ENCODE measurements at places on chromosomes 7 and 10.

DNA sequence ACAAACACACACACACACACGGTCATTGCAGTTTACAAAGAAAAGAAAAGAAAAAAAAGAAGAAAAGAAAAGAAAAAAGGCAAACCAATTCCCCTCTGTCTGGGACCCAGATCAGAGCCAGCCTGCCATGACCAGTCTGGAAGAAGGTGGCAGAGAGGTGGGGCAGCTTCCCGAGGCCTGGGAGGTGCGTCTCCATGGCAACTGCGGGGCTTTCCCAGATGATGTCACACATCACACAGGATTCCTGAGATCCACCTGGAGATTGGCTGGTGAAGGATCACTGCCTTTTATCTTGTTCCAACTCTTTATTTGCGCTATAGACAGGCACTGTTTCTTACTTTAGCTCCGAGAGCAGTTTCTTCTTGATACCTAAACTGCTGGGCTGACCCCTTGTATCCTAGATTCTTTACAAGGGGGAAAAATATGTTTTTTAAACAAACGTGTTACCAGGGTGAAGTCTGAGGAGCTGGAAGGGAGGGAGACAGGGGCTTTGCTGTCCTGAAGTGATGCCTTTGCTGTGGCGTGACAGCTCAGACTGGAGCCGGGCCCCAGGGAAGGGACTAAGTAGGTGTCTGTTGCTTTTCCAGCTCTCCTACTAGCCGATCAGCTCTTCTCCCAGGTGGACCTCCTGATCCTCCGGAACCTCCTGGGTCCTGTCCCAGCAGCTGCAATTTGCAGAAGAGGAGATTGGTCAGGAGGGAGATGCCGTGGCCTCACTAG, 298.5 kb downstream of the KLF6 start:
- no peak for DNase-seq

- DNase-seq, result no peak
Measured at GRCh38 chr7:127877951-127878350, 153.3 kb downstream of the LRRC4 start.

GRCh38 chr10:76721891-76722505, 915.6 kb downstream of the KCNMA1 start:
- DNase-seq, result no peak

DNA sequence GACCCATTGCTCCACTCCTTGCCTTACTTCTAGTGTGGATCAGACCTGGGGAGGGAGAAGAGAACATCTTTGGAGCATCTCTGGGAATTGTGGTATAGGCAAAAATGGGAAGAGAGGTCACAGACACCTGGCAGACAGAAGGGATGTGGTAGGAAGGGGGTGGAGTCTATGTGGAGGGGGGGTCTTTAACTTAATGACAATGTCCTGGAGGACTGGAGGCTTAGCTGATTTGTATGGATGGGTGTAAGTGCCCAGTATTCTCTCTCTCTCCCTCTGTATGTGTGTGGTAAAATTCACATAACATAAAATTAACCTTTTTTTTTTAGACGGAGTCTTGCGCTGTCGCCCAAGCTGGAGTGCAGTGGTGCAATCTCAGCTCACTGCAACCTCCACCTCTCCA, 3.1 kb upstream of the LDB1 start:
- DNase-seq, result no peak

- peak; percentile 38 for DNase-seq
Measured at GRCh38 chr10:61992671-61993668, 91.5 kb downstream of the ARID5B start.

DNA sequence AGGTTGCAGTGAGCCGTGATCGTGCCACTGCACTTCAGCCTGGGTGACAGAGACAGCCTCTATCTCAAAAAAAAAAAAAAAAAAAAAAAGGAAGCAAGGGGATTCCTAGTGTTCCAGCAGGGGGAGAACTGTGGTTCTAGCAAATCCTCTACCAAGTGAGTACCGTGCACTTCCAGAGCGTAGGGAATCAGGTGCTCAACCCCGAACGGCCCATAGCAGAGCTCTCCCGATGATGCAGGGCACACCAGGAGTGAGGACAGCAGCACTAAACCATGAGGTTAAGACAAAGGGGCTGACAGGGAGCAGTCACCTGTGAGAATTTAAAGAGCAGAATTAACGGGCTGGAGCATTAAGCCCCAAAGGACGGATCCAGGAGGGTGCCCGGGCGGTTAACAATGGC, 173.6 kb downstream of the PTPRN2 start:
- DNase-seq, result no peak

DNA sequence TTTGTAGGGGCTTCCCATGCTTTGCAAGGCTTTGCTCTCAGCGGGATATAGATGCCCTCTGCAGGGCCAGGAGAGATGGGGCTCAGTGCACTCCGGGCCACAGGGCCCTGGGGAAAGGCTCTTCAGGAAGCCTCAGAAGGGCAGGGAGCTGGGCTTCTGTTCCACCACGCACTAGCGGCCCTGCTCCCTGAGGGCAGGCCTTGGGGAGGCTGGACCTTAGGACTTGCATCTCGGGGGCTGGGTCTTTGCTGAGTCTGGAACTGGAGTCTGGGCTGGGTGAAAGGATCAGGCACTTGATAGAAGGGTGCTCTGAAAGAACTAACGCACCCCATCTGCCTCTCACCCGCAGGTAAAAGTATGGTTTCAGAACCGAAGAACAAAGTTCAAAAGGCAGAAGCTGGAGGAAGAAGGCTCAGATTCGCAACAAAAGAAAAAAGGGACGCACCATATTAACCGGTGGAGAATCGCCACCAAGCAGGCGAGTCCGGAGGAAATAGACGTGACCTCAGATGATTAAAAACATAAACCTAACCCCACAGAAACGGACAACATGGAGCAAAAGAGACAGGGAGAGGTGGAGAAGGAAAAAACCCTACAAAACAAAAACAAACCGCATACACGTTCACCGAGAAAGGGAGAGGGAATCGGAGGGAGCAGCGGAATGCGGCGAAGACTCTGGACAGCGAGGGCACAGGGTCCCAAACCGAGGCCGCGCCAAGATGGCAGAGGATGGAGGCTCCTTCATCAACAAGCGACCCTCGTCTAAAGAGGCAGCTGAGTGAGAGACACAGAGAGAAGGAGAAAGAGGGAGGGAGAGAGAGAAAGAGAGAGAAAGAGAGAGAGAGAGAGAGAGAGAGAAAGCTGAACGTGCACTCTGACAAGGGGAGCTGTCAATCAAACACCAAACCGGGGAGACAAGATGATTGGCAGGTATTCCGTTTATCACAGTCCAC, 5.4 kb downstream of the EMX2 start:
- no peak for DNase-seq

- no peak for DNase-seq
Measured at GRCh38 chr7:4715410-4715776, 33.3 kb downstream of the FOXK1 start.

GRCh38 chr10:95394161-95394880, 103.5 kb upstream of the PDLIM1 start:
- no peak for DNase-seq

DNA sequence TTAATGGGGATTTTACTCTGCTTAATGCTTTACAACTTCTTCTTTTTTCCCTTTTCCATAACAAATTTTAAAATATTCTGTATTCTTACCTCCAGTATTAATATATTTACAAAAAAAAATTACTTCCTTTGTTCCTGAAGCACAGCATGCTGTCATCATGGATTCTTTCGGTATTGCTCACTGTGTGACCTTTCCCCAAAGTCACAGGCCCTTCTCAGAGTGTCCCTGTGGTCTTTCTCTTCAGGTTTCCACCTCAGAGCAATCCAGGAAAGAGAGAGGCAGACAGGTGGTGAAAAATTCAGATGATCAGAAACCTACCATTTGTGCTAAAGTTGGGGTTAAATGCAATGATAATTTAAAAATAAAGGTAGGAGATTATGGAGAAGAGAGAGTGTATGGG, 13.0 kb downstream of the AOAH start:
- no peak for DNase-seq

GRCh38 chr7:158022601-158023000, 565.0 kb downstream of the PTPRN2 start:
- no peak for DNase-seq

DNA sequence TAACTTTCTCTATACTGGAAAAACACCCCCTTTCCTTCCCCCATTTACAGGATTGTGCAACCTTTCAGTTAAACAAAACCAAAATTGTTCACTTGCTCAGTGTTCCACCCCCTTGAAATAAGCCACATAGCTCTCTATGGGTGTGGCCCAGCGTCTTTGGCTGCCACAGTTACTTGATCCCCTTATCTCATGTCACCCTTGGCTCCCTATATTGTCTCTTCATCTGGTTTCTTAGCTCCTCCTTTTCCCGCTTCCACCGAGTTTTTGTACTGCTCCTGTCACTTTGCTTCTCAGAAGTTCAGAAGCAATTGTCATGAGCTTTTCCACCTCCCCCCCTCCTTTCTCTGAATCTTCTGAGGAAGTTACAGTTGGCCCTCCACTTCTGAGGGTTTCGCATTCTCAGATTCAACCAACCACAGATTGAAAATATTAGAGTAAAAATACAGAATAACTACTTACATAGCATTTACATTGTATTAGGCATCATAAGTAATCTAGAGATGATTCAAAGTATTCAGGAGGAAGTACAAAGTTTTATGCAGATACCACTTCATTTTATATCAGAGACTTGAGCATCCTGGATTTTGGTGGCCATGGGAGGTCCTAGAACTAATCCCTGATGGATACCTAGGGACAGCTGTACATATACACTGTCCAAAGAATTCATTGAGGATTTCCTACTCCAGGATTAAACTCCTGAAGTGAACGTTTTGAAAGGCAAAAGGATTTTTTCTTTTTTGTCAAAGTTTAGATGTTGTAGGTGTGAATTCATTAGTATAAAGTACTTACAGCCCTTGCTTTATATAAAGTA, 60.4 kb downstream of the ADD3 start:
- no peak for DNase-seq

All from activated CD4-positive, alpha-beta T cell treated with anti-CD3 and anti-CD28 coated beads for 24 hours (primary cell).